PC-3 (cell line): ENCODE measurements at places on chromosomes 13 and 19. TPM values are rescaled to one million over a fixed set of nuclear protein-coding genes. Genes with fewer than 3 reads are reported as not detected.
A peak's percentile ranks its signal among the peaks of the same experiment; 100 is the strongest.

DNA sequence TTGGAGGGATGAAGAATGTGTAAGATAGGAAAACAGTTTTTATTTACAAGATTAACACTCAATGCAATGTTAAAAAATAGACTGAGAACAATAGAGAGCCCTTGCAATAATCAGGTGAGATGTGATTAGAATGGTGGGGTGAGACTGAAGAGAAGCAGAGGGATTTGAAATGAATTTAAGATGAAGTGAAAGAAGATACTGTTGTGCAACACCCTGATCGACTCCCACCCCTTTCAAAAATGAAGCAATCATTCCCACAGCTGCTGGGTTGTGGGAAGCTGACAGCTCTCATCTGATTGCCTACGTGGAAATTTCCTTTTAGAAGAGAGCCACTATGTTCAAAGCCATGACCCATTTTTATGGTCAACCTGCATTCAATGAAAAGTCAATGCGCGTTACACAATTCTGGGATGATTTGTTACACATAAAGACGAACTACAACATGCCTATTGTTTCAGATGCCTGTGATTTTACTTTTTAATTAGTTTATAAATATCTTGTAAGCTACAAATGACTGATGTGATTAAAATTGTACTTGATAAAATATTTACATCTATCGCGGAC is 1374.8 kb downstream of the PCDH9 start:
- DNase-seq, result no peak

GRCh38 chr19:3096902-3097326 is 2.8 kb downstream of the GNA11 start:
- DNase-seq, result no peak

DNA sequence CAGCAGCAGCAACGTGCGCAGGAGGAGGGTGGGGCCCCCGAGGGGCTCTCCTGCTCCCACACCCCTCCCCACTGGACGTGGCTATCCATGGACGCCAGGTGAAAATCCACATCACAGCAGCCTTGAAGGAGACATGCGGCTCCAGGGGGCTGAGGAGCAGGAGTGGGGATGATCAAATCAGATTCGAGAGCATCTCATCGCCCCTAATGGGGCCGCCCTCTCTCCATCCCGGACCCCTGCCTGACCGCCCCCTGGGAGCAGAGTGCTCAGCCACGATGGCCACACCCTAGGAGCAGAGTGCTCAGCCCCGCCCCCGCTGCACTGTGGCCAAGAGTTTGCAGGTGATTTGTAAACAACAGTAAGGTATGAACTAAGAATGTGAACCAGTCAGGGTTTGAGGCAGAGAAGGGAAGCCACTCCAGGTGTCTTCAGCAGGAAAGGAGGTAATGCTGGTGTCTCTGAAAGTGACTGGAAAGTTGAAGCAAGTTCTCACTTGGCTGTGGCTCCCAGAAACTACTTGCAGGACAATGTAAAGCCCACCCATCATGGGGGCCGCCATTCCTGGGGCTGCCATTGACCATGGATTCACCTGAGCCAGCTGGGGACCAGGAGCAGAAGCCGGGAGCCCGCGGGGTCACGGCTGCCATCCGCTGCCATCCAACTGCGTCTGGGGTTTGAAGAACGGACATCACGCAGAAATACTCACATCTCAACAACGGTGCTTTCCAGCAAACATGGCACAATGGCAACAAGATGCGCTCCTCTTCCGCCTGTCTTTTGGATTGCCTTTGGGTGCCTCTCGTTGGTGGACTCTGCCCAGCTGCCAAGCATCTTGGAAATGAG is 71.8 kb downstream of the SPACA7 start:
- no peak for DNase-seq

DNA sequence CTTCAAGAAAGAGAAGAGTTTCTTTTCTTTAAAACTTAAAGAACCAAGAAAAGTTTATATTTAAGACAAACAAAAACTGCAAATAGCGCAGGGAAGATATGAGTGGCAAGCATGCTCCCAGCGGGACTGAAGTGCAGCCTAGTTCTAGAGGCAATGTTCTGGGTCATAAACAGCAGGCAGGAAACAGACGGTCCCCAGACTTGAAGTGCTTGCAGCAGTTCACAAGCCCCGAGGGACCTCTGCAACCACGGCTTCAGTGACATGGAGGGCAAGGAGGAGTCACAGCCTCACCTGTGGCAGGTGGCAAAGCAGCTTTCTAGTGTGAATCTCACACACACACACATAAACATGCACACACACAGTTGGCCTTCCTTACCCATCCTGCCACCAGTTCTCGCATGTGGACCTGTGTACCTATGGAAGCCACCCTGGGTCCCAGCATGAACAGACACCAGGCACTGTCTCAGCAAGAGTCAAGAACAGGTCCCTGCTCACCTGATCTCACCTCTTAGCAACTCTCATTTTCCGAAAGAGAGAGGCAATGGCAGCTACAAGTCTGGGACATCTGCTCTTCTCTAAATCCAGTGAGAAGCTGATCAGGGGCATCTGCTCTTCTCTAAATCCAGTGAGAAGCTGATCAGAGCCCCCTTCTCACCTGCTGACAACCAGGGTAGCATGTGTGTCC is 162.0 kb downstream of the EFNB2 start:
- DNase-seq, result no peak

GRCh38 chr19:42198676-42199439 is 18.6 kb downstream of the DEDD2 start:
- no peak for DNase-seq

GRCh38 chr13:40077396-40078027 is 422.1 kb downstream of the COG6 start:
- DNase-seq, result peak; percentile 67

- no peak for DNase-seq
Observed at GRCh38 chr13:30867089-30867669, 38.9 kb upstream of the MEDAG start.

DNA sequence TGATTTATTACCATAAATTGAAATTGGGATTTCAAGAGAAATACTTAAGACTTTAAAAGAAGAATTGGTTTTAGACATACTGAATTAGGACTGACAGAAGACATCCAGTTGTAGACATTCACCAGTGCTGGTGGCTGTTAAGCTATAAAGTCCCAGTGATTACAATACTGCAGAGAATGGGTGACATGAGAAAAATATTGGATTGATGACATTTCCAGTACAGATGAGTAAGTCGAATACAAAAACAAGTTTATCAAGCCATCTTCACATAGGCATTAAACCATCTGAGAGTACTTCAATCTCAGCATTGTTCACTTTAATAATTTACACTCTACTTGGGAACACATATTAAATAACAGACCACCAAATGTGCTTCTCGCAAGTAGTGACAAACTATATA is 66.8 kb downstream of the TBC1D4 start:
- no peak for DNase-seq

DNA sequence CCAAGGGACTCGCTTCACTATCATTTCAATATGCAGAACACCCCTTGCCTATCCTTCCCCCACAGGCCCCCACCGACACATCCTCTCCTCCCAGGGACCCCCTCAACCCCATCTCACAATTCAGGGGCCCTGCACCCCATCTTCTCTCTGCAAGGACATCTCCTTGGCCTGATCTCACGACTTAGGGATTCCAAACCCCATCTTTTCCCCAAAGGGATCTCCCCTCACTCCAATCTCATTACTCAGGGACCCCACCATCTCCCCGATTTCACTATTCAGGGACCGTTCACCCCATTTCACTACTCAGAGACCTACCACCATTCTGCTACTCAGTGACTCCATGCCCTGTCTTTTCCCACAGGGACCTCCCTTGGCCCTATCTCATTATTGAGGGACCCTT is 1.4 kb downstream of the MAP2K2 start:
- DNase-seq, result no peak

DNA sequence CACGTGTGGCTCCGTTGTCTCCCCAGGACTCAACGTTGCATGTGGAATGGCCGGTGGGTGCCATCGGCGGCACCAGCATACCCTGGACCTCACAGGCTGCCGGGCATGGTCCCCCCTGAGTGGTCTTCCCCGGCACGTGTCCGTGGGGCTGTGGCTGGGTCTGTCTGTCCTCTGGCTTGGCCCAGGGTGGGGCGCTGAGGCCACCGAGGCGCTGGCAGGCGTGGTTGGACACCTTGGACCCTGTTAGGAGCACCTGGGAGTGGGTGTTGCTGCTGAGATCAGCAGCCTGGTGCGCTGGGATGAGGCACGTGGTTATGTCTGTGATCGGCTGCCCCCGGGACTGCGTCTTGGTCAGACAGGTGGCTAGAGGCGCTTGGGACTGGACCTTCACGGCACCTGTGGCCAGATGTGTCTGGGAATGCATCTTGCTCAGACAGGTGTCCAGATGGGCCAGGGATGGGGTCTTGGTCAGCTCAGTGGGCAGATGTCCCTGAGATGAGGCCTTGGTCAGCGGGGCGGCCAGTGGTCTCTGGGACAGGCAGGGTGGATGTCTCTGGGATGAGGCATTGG is 9.2 kb downstream of the IQCN start:
- no peak for DNase-seq

DNA sequence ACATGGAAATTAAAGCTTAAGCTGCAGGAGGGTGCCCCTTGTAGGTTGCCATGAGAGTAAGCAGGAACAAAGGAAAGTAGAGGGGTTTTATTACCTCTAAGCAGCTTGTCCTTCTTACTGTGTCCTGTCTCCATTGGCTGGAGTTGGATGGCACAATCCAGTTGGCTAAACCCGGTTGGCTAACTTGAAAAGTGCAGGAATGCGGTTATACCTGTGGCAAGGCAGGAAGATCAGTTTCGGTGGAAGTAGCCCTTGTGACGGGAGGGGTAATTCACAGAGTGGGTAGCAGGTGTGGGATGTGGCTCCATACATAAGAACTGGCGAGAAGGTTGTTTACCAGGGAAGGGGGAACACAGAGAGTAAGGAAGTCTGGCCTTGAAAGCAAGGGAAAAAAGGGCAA is 3.2 kb downstream of the ZNF726 start:
- DNase-seq, result no peak

- peak; percentile 82 for DNase-seq
Observed at GRCh38 chr13:24651718-24652345, 28.4 kb upstream of the ATP12A start.

DNA sequence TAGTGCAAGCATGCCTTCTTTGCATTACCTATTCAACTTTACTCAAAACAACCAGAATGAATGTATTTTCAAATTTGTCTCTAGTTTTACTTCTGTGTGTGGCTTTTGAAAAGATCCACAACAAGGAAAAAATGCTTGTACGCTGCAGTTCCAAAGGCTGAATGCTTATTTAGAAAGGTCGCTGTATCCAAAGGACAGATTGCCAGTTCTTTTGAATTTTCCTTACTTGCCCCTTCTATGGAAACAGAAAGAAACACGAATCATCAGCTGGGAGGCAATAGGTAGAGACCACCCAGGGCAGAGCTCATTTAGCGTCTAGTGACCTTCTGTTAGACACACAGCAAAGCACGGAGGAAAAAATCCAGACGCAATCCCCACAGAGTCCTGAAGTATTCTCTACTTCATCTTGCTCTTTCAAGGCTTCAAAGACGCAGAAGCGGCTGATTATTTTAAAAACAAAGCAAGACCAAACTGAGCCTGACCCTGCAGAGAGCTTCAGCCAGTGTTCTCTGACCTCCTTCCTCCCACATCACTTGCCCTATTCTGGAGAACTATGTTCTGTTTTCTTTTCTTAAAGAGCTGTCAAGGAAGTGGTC is 674.6 kb upstream of the SGCG start:
- DNase-seq, result no peak

DNA sequence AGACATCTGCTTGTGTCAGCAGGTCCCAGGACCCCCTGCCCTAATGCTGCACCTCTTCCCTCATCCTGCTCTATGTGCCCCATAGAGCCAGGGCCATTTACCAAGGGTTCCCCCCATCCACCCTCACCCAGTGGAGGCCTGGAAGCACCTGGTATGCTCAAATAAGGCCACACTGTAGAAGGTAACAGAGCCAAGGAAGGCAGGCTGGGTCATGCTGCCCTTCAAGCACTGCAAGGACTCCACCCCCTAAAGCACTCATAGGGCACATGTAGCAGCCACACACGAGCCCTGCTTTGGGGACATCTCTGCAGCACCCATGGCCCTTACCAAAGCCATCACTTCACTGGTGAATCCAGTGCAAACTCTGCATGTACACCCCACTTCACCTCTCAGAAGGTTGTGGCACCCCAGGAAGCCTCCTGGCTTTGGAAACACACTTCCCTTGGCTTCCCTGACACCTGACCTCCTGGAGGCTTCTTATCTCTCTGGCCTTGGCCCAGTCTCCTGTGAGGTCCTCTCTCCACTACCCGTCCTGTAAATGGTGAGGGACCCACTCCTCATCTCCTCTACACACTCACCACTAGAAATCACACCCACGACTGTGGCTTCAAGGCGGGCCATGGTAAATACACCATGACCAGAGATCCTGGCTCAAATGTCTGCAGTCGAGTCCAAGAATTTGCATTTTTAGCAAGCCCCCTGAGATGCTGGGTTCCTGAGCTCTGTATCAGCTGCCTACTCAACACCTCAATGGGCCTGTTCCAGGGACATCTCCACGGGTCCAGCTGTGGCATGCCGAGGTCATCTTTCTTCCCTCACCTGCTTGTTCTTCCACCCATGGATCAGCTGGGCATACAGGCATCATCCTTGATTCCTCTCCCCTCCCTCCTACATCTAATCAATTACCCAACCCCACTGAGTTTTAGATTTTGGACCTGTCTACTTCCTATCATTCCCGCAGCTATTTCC is 80.9 kb upstream of the DOCK9 start:
- no peak for DNase-seq

- no peak for DNase-seq
Observed at GRCh38 chr13:98988780-98989179, 10.9 kb upstream of the DOCK9 start.

DNA sequence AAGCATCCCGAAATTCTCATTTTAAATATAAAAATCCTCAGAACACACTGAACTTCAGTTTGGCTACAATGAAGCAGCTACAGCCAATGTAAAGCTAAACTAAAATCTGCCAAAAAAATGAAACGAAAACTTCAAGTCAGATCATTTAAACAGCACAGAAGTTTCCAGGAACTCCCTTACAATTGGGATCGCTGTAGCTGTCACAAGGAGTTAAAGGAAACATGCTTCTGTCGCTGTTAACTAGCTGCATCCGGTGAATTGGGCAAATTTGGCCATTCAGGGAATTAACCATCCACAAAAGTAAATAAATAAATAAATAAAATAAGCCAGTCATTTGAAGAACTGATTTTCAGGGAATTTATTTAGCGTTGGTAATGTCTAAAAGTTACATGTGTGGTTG is 77.0 kb upstream of the PEG3 start:
- DNase-seq, result no peak

The ZNF761 gene
- total RNA-seq, result 15.8 and 16.5 TPM in 2 replicates

The WDR87 gene
- total RNA-seq, result not detected in 2 replicates

The VASP gene
- total RNA-seq, result 120 and 158 TPM in 2 replicates

The ZBTB7A gene
- total RNA-seq, result 16.7 and 40.2 TPM in 2 replicates

The DENND1C gene
- total RNA-seq, result not detected in 2 replicates

The SPINT2 gene
- 442 and 650 TPM in 2 replicates for total RNA-seq
